IMR-90 (cell line): ENCODE measurements at places on chromosomes 2 and 18. TPM values are rescaled to one million over a fixed set of nuclear protein-coding genes. Genes with fewer than 3 reads are reported as not detected.

Gene MAPRE3
- total RNA-seq = 1.8 and 2.5 TPM in 2 replicates

Gene RUFY4
- not detected in 2 replicates for total RNA-seq

Gene KLHL41
- 0.18 and 0.28 TPM in 2 replicates for total RNA-seq

Gene ZNF892
- total RNA-seq = 2.2 and 2.7 TPM in 2 replicates

Gene NMUR1
- not detected in 2 replicates for total RNA-seq

Gene GPR39
- total RNA-seq = 7.2 and 9.0 TPM in 2 replicates

Gene AKAIN1
- not detected in 2 replicates for total RNA-seq

Gene SMYD1
- not detected in 2 replicates for total RNA-seq

Gene TRIM43
- total RNA-seq = not detected in 2 replicates

Gene DUSP2
- total RNA-seq = 1.8 and 2.5 TPM in 2 replicates

Gene SGPP2
- not detected in 2 replicates for total RNA-seq

Gene OLA1
- total RNA-seq = 54.7 and 118 TPM in 2 replicates

Gene FAM124B
- not detected in 2 replicates for total RNA-seq

Gene ASXL3
- total RNA-seq = under 0.01 and 0.54 TPM in 2 replicates

Gene PCARE
- not detected in 2 replicates for total RNA-seq
